ENCODE measurements at places on chromosomes 3 and 15.
A peak's percentile ranks its signal among the peaks of the same experiment; 100 is the strongest.

- peak; percentile 84 for DNase-seq
Observed at GRCh38 chr15:80152180-80152895, 461 bp upstream of the FAH start.

- DNase-seq: no peak
Observed at GRCh38 chr3:45894015-45894414, 7.7 kb downstream of the CCR9 start.

DNA sequence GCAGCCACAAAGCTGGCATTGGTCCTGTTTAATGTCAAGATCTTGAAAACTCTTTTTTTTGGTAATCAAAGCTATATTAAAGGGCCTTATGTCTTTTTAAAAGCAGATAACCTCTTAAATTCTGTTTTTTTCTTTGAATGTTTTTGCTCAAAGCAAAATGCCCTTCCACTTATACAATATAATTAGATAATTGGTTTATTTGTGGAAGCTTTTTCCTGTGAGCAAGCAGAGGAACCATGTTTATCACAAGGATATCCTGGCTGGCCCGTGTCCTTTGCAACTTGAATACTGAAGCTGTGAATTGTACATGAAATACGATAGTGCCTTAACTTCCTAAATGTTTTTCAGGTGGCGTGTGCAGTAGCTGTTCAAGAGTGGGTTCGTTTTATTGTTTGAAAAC is 2.6 kb downstream of the ST3GAL6 start:
- DNase-seq: no peak

DNA sequence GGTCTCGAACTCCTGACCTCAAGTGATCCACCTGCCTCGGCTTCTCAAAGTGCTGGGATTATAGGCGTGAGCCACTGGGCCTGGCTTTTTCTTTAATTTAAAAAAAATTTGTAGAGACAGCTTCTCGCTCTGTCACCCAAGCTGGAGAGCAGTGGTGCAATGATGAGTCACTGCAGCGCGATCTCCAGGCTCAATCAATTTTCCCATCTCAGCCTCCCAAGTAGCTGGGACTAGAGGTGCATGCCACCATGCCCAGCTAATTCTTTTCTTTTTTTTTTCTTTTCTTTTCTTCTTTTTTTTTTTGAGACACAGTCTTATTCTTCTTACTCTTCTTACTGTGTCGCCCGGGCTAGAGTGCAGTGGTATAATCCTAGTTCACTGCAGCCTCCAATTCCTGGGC is 19.8 kb downstream of the TUBGCP4 start:
- no peak for DNase-seq

- DNase-seq: no peak
Observed at GRCh38 chr3:50583897-50584296, 14.6 kb downstream of the HEMK1 start.

GRCh38 chr15:65942436-65942835 is 73.1 kb downstream of the RAB11A start:
- DNase-seq: no peak

DNA sequence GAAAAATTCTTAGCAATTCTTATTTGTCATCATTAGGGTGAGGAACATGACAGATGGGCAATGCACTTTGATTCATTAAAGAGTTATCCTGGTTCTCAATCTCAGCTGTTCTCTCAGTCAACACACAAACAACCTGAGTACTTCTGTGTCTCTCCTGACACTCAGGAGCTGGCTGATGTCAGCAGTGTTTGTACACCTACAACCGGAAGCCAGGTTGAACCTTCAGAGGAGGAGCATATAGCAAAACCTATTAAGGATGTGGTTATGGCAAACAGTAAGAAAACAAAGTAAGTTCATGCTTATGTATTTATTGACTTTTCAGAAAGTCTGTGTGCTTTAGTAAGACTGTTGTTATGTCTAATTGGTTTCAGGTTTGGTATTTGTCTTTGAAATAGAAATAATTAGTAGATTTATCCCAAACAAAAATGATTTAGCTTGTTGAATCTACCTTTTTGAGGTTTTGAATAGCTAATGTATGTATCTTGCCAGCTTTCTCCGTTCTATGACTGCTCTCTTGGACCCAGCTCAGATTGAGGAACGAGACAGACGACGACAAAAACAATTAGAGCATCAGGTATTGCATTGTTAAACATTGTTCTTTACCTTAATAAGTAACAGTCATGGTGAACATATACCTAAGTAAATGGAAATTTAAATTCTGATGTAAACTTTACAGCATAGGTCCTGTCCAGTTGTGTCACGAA is 36.6 kb downstream of the CCDC66 start:
- peak; percentile 14 for DNase-seq

- DNase-seq: no peak
Observed at GRCh38 chr3:57484563-57484962, 59.6 kb downstream of the DNAH12 start.

- no peak for DNase-seq
Observed at GRCh38 chr3:140610544-140610943, 67.3 kb upstream of the TRIM42 start.

DNA sequence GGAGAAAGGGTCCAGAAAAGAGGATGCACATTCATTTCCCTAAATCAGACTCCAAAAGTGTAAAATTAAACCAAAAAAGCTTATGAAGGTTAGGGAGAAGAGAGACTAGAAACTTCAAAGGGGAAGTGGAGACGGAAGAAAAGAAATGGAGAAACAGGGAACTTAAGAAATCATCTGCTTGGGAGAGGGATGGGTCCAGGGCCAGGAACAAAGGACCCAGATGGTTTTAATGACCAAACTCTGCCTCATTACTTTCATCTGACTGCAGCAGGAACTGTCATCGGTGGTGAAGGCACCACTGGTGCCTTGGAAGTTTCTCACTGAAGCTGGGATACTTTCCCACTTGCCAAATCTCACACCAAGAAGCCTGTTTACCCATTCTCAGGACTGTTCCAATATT is 70.5 kb upstream of the SLC4A7 start:
- no peak for DNase-seq

DNA sequence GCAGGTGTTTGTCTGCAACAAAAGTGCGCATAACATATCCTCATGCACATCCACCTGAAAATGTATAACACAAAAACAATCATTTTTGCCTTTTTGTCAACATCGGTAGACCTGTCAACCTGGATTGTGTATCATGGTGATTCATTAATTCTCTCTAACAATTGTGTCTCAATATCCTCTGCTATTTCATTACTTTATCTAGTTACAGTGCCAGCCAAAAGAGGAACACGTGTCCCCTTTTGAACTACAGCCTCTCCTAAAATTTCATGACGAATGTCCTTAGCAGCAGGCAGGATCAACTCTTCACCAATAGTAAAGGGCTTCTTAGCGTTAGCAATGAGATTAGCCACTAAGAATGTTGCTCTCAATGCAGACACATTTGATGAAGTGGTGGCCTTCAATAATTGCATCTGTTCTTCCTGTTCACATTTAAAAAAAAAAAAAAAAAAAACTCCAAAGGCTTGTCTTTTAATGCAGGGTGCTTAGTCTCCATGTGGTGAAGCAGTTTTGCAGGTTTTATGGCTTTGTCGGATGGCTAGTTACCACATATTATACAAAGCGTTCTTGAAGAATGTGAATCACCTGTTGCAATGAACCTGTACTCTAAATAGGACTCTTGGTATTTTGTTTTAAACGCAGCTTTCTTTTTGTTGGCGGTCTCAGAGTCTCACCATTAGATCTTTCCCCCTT is 45.7 kb upstream of the MCTP2 start:
- DNase-seq: no peak

DNA sequence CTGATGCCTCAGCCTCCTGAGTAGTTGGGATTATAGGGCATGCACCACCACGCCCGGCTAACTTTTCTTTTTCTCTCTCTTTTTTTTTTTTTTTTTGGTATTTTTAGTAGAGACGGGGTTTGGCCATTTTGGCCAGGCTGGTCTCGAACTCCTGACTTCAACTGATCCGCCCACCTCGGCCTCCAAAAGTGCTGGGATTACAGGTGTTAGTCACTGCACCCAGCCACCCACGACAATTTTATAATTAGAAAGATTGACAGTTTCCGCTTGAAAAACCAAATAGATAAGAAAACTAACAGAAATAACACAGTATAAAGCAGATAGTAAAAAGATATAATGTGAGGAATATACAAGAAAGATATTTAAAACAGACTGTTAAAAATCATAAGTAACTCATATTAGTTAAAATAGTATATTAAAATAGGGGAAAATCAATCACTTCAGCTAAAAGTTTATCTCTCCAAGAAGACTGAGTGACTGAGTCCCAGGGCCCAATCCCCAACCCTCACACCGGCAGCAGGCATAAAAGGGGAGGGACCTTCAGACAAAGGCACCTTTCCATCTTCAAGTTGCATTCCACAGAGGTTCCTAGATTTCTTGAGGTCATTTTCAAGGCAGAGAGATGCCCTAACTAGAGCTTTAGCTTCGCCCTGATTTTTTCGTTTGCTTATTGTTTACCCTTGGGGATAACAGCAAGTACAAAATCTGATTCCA is 1.4 kb upstream of the WHAMM start:
- no peak for DNase-seq

DNA sequence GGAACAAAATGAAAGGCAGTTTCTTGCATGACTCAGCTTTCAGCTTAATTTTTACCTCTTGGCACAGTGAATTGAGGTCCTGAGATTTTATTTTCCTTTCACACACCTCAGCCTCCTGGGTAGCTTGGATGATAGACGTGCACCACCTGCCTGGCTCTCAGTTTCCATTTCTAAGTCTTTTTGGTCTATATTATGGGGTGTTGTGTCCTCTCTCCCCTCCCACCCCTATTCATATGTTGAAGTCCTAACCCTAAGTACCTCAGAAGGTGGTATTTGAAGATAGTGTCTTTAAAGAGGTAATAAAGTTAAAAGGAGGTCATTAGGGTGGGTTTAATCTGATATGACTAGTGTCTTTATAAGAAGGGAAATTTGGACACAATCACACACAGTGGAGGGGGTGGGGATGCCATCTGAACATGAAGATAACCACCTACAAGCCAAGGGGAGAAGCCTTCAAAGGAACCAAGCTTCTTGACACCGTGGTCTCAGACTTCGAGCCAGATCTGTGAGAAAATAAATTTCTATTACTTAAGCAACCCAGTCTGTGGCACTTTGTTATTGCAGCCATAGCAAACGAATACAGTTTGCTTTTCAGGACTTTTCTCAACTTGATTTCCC is 85.2 kb downstream of the STRIT1 start:
- DNase-seq: no peak

DNA sequence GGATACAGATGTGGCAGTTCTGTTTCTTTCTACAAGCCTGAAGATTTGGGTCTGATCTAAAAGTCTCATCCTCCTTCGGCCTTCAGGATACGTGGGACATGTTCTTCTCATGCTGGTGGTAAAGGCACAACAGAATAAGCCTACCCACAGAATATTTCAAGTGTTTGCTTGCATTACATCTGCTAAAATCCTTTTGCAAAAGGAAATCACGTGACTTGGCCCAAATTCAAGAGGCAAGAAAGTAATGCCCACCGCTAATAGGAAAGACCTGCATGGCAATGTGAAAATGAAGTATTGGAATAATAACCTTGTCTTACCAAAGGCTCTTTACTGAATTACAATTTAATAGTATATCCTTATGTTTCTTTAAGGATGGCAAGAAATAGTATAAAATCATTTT is 439.9 kb upstream of the TGFBR2 start:
- DNase-seq: no peak

DNA sequence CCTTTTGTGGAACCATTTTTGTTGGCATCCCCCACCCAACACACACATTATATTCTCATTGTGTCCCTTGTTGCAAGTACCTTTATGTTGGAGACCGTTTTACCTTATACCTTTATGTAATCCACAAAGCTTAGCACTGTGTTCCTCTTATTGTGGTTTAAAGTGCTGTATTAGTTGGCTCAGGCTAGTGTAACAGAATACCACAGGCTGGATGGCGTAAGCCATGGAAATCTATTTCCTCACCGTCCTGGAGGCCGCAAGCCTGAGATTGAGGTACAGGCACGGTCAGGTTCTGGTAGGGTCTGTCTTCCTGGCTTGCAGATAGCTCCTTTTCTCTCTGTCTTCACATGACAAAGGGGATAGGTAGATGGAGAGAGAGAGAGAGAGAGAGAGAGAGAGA is 302.8 kb downstream of the ROBO2 start:
- DNase-seq: no peak

- DNase-seq: no peak
Observed at GRCh38 chr3:46913644-46914043, 36.1 kb downstream of the PTH1R start.

GRCh38 chr3:136612512-136612911 is 139.7 kb downstream of the STAG1 start:
- DNase-seq: no peak

DNA sequence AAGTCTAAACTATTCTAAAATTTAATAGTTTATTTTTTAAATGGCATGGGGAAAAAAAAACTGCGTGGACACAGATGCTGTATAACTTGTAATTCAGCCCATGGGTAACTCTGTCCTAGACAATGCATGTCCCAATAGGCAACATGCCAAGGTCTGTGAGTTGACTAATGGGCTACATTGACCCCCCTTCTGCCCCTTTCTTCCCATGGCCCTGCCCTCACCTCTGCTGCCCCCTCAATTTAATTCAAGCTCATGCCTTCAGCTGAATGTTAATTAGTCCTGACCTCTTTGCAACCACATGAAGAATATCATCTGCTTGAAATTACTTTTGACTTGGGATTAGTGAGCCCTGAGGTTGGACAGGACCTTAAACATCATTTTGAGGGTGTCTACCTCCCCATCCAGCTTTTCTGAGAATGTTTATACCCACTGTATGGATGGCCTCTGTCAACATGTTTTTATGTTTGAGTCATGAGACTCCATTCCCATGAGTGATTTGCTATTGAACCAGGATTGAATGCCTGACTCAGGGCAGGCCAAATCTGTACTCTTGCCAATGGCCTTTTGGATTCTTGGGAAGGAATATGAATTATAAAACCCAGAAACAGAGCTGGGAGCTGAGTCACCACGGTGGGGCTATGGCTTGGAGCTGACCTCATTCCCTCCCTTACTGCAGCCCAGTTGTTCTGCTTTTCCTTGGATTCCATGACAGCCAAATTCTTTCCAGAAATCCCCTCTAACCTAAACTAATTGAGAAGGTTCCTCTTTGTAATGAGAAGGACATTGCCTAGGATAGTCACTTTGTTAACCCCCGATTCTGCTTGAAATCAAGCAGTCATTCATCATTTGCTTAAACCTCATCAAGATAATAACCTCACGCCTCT is 33.5 kb upstream of the PDE8A start:
- DNase-seq: no peak

DNA sequence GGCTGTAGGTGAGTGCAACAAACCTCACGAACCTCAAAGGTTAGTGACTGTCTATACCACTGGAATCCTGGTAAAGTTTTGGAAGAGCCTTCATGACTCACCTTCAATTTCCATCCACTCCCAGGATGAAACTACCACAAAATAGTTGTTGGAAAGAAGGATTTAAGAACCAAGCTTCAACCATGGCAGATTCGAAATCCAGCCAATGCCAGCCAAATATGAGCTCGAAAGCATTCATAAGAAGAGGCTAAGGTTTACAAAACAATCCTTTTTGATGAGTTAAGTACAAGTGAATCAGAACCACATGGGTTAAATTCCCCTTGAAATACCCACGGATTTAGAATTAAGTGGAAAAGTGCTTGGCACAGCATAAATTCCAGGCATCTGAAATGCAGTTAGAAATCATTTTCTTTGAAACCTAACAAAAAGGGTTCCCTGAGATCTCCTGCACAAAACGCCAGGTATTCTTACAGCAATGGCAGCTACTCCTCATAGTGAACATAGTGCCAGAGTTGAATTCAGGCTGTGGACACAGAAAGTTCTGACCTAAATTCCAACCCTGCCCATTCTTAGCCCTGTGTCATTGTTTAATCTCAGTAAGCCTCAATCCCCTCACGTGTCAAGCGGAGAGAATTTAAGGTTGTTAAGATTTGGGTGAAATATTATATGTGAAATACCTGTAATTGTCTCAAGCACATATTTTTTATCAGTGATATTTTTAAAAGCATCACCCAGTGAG is 89.2 kb downstream of the FBN1 start:
- DNase-seq: no peak

Data from activated T-cell treated with anti-CD3 and anti-CD28 coated beads for 24 hours (primary cell).